Frontal cortex (tissue), 4 donors: ENCODE measurements at places on chromosomes 13 and 19.

GRCh38 chr13:106558527-106558926 lies 9.4 kb downstream of the ARGLU1 start:
- DNase-seq = no peak

DNA sequence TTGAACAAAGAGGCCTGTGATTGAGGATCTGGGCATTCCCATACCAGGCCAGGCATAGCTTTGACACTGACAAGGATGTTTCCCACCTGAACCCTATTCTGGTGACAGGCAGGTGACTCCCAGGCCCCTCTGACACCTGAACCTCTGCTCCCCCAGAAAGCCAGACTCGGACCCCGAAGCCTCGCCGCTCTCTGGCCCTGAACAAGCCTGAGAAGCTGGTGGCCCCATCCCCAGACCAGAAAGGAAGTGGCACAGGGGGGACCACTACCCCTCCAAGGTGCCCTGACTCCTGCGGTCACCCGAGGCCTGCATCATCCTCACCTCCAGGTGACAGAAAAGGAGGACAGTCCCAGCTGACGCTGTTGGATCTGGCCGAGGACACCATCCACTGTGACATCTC lies 14.7 kb downstream of the SIX5 start:
- no peak for DNase-seq

- no peak for DNase-seq
These were observed 4.4 kb upstream of the ONECUT3 start for GRCh38 chr19:1748873-1749341.

GRCh38 chr19:57377498-57378146 lies 12.0 kb upstream of the ZNF548 start:
- no peak for DNase-seq

DNA sequence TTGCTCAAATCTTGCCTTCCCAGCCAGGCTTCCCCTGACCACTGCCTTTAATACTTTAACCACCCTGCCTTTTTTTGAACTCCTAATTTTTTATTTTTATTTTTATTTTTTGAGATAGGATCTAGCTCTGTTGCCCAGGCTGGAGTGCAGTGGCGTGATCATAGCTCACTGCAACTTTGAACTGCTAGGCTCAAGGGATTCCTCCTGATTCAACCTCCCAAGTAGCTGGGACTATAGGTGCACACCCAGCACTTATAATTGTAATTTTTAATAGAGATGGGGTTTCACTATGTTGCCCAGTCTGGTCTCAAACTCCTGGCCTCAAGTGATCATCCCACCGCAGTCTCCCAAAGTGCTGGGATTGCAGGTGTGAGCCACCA lies 21.7 kb upstream of the FBXO27 start:
- no peak for DNase-seq

DNA sequence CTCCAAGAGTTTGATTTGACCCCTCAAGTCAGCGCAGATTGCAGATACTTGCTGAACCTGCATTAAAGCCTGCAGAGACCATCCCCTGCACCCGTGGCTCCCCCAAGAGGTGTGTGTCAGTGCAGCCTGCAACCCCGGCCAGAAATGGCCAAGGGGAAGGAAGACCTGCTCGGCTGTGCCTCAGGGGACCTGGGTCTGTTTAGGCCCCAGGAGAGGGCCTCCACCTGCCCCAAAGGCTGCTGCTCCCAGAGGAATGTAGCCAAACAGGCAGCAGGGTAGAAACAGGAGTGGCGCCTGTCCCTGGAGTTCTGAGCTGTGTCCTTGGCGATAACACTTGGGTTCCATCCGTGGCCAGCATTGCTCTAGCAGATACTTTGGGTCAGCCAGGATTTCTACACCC lies 8.0 kb downstream of the POP4 start:
- DNase-seq = no peak

DNA sequence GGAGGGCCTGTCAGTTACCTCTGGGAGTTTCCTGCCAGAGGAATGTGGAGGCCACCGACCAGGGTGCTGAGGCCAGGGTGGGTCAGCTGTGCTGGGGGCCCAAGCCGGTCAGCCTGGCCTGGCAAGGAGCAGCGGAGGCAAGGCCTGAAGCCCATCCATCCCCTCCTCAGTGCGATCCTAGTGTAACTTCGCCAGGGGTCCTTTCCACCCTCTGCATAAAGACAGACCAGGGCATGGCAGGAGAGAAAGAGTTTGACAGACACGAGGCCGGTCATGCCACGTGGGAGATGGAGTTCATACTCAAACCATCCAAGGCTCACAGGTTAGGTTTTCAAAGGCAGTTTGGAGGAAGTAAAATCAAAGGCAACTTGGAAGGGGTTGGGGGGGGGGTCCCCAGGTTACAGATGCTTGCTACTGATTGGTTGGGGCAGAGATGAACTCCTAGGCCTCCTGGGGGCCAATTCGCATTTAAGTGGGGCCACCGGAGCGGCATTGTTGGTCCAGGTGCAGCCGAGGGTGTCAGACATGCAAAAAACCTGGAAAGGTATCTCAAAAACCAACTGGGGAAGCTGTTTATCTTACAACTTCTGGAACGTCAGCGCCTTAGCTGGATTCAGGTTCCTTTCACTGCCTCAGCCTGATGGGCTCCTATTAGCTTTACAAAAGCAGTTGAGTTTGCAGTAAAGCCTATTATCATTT lies 36.8 kb upstream of the DPRX start:
- no peak for DNase-seq

DNA sequence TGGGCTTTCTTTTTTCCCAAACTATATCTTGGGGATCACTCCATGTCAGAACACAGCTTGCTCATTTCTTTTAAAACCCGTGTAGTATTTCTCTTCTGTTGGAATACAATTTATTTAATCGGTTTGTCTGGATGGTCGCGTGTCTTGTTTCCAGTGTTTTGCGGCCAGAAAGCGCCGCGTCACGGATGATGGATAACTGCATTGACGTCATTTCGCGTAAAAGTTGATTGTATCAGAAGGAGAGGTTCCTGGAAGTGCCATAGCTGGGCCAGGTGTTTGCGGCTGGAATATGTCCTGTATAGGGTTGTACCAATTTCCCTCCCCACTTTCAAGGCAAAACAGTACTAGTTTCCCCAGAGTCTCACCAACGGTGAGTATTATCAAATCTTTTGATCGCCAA lies 9.7 kb downstream of the ACTL9 start:
- no peak for DNase-seq

- no peak for DNase-seq
These were observed 14.7 kb upstream of the SOX1 start for GRCh38 chr13:112052213-112052612.

DNA sequence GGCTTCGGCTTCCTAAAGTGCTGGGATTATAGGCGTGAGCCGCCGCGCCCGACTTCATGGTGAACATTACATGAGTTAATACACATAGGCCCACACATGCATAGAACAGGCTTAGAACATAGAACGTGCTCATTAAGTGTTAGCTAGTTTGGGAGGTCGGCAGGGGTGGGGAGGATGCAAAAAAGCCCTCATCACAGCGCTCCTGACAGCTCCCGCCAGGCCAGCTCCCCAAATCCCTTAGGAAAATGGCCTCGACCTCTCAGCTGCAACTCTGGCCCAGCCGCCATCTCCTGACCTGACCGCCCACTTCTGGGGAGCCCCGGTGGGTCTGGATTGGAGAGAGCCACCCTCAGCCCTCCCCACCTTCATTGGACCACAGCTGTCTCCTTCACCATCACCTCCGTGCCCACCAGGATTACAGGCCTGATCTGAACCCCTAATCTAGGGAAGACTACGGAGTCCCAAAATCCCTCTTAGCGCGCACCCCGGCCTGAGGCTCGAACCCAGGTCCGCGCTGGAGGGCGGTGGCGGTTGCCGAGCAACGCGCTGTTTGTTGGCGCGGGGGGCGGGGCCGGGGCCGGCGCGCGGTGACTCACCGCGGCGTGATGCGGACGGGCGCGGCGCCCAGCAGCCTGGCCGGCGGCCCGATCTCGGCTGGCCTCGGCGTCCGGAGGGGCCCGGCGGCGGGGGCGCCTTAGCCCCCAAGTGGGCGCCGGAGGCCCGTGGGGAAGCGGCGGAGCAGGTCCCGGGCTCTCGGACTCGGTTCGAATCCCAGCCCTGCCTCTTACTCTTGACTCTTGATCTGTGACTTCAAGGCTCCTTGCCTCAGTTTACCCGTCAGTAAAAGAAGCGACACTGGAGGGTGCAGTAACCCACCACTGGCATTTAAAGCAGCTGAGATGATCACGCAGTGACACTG lies 26.7 kb upstream of the NANOS3 start:
- DNase-seq = peak; percentile 86

- no peak for DNase-seq
These were observed 424.5 kb downstream of the PCDH9 start for GRCh38 chr13:66805657-66806056.
